ENCODE measurements at places on chromosomes 11 and 22.

GRCh38 chr22:19636696-19637407, 77.5 kb upstream of the SEPTIN5 start:
- DNase-seq, result no peak

DNA sequence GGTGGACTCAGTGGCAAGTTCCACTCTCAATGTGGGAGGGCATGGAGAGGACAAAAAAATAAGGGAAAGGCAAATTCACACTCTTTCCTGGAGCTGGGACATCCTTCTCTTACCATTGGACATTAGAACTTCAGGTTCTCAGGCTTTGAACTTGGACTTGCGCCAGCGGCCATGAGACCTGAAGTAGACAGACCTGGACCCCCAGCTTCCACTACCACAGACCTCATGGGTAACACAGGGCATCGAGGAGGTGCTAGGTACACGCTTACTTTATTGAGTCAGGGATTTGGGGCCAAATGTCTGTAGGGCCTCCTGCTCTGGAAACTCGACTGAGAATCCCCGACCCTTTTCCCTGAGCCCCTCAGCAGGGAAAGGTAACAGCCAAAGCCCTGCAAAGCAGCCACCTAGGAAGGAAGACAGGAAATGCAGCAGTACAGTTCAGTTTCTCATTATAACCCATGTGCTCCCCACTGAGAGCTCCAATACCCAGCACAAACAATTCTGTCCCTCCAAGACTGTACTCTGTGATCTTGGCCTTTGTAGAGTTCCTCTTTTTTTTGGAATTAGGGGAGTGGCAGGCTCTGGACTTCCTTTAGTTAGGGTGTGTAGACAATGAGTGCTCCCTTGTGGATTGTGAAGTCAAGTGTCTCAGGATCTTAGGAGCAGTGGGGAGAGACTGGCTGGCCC, 5.7 kb downstream of the CHRNA10 start:
- no peak for DNase-seq

DNA sequence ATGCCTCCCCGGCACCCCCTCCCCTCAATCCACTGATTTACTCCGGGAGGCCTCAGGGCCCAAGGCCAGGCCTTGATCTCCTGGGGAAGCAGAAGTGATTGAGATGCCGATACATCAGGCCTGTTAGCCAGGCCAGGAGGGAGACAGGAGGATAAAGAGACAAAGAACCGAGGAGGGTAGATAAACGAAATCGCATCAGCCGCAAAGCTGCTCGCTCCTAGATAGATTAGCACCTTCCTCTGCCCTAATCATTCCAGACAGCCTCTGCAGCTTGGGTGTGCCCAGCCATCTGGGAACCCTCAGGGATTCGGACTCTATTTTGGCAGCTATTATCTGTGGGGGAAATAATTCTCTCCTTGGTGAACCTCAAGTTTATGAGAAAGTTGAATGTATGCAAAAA, 121.2 kb downstream of the ABTB2 start:
- no peak for DNase-seq

DNA sequence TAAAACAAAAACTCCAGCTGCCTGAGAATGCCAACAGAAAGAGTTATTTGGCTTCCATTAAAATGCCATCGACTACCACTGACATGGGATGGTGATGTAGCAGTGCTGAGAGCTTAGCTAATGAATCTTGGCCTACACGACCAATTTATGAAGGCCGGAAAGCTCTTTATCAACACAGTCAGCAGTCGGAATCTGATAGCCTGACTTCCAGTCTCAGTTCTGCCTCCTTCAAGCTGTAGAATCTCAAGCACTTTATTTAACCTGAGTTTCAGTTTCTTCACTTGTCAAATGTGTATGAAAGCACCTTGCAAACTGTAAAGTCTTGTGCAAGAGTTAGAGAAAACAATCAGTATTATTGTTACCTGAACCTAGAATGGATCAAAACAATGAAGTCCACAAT, 335.7 kb upstream of the NARS2 start:
- DNase-seq, result no peak

GRCh38 chr11:97729546-97730272, 1291.0 kb upstream of the CNTN5 start:
- DNase-seq, result no peak
